ENCODE measurements at places on chromosomes 6 and 20.

DNA sequence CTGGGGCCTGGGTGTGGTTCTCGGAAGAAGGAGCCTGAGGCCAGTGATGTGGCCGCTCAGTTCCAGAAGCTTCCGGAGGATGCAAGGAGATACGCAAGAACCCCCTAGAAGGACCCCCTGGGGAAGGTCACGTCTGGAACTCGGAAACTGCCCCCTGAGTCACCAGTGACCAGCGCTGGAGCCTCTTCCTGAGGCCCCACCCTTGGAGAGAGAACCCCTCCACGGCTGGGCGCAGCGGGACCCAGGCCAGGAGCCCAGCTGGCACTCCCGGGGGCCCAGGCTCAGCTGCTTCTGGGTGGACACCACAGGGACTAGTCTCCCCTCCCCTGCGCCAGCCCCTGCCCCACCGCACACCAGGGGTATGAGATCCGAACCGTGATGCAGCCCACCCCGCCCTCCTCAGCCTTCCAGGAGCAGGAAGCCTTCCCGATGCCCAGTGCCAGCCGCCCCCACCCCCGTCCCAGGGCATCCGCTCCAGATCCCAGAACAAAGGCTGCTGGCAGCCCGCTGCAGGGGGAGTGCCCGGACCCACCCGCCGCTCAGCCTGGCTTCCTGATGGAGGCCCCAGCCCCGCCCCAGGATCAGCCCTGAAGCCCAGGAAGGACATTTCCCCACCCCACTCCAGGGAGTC, 7.5 kb downstream of the LAMA5 start:
- no peak for DNase-seq

GRCh38 chr6:68958327-68958726, 323.2 kb downstream of the ADGRB3 start:
- DNase-seq: no peak

- DNase-seq: no peak
These were observed 136.5 kb downstream of the ELOVL4 start for GRCh38 chr6:79810871-79811270.

GRCh38 chr6:24908650-24909035, 27.1 kb downstream of the RIPOR2 start:
- no peak for DNase-seq

GRCh38 chr6:116287689-116288282, 8.1 kb upstream of the TSPYL1 start:
- no peak for DNase-seq

GRCh38 chr6:5004373-5005037, 668 bp upstream of the RPP40 start:
- no peak for DNase-seq

DNA sequence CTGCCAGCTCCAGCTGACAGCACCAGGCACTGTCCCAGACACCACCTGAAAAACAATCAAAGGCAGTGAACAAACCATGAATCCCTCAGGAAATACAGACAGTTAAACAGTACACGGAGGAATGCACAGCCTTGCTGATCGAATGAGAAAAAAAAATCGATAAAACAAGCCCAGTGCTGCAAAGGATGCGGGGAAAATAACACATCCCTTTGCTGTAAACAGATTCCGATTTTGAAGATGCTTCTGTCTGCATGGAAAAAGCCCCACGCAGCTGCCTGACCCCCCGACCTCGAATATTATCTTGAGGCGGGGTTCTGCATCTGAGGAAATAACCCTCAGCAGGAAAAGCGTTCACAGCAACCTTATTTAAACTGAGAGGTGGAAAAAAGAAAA, 43.9 kb downstream of the RBM38 start:
- no peak for DNase-seq

GRCh38 chr20:44109951-44110361, 77.0 kb downstream of the JPH2 start:
- no peak for DNase-seq

GRCh38 chr6:72865467-72865866, 243.6 kb downstream of the KCNQ5 start:
- no peak for DNase-seq

- DNase-seq: no peak
These were observed 38.4 kb downstream of the AKAP7 start for GRCh38 chr6:131173680-131174079.

- DNase-seq: no peak
These were observed 118.9 kb downstream of the ARMC2 start for GRCh38 chr6:108966855-108967755.

GRCh38 chr6:56043076-56043475, 167.7 kb upstream of the BMP5 start:
- no peak for DNase-seq

DNA sequence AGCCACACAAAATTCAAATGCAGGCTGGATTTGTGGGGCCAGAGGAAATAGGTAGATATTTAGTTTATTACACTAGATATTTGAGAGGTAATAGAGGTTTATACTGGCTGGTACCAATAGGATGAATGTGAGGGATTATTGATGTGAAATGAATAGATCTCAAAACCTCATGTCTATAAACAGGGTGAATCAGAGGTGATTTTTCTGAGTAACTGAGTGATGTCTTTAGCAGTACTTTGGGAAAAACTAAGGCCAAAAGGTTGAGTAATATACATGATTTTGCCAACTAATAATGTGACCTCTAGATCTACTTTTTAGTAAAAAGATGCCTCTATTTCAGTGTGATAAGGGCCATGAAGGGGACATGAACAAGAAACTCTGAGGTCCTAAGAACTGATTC, 86.8 kb downstream of the HAO1 start:
- DNase-seq: no peak

DNA sequence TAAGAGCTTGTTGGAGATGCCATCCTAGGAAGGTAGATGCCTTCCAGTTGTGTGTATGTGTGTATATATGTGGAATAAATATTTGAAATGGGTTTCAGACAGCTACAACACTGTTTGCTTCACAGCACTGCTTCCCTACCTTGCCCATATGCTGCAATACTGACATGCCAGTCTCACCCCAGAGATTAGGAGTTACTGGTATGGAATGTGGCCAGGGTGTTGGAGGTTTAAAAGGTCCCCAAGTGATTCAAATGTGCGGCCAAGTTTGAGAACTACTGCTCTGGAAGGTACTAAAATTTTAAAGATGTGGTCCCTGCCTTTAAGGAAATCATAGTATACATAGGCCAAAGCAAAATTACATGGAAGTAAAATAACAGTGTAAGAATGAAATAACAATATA, 39.5 kb downstream of the BCKDHB start:
- no peak for DNase-seq
